ENCODE measurements at places on chromosomes 2 and 18.

- peak; percentile 51 for DNase-seq
These were observed 40.9 kb downstream of the TCF4 start for GRCh38 chr18:55546851-55547704.

GRCh38 chr2:180690611-180691010 is 289.8 kb upstream of the UBE2E3 start:
- peak; percentile 80 for DNase-seq

DNA sequence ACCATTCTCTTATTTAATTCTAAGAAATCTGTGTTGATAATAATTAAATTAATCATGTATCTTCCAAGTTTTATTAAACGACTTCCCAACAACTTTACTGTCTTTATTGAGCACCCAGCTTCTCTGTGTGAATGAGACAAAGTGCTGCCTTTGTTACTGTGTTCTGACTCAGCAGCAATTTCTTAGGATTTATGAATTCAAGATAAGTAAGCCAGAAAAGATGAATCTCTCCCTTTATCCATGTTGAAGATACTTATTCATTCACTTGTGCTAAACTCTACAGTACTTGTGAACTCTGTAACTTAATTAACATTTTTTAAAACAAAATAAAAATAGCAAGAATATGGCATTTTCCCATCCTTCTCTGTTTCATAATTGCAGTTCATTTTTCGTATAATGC is 1403.3 kb upstream of the DDX18 start:
- no peak for DNase-seq

- no peak for DNase-seq
These were observed 213.6 kb downstream of the PTGR3 start for GRCh38 chr18:74995419-74995736.

DNA sequence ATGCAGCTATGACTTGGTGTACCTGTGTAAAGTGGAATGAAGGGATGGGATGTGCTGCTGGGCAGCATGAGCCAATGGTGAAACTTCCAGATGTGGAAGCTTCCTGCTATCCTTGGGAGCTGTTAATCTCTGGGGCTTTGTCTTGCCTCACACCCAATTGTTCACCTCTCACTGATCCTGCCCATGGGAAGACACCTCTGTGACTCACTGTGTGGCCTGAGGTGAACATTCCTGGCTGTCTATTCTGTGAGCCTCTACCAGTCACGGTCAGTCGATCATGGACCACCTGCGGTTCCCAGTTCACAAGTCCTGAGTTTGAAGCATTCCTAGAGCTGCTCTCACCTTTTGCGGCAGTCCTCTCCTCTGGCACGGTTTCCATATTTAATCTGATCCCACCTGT is 12.1 kb downstream of the NEURL3 start:
- no peak for DNase-seq

DNA sequence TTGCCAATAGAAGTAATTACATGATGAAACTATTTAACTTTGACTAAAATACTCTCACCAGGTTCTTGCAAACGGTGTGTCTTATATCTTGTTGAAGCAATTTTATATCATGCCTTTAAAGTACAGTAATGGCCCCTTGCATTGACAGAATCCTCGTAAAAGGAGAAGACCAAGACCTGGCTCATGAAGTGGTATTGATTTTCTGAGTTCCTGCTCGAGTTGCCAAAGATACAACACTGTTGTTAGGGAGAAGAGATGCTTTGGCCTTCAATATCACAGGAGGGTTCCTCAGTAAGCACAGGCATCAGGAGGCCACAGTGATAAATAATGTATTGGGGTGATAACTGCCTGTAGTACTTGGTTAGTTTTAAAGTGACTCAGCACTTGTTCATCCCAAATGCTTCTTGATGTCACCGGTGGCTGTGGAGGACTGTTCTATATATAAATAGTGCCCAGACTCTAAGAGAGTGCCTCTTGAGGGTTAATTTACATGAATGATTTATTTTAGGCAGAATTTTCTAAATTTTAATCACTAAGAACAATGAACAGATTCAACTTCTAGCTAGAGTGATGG is 571.7 kb upstream of the FANCL start:
- no peak for DNase-seq

DNA sequence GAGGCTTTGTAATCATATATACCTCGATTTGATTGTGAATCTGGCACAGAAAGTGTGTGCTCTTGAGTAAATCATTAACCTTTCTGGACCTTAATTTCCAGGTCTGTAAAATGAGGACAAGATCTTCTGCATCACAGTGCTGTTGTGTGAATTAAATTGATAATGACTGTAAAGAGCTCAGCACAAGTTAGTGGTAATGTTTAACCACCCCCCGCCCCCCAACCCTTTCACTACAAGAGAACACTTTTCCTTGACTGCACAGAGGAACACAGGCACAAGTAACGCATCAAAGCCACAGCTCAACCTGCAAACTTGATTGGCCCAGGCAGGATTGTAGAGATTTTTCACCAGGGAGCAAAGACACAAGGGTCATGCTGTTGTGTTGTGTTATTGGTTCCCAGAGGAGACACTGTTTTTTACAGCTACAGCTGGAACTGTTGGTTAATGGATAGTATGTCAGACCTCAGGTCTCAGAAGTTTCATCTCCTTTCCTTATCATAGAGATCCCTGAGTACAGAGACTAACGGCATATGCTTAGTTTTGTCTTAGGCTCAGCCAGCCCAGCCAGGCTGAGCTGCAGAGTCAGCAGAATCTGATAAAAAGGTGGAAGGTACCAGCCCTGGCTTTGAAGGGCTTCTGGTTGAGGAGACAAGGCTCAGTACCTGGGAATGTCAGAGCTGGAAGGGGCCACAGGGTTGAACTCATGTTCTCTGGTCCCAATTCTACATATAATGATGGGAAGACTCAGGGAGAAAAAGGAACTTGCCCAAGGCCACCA is 10.6 kb downstream of the SETBP1 start:
- DNase-seq: no peak

- peak; percentile 32 for DNase-seq
These were observed 5.6 kb upstream of the TNS1 start for GRCh38 chr2:218008060-218009040.

GRCh38 chr2:73134471-73134870 is 21.7 kb upstream of the RAB11FIP5 start:
- DNase-seq: peak; percentile 70

DNA sequence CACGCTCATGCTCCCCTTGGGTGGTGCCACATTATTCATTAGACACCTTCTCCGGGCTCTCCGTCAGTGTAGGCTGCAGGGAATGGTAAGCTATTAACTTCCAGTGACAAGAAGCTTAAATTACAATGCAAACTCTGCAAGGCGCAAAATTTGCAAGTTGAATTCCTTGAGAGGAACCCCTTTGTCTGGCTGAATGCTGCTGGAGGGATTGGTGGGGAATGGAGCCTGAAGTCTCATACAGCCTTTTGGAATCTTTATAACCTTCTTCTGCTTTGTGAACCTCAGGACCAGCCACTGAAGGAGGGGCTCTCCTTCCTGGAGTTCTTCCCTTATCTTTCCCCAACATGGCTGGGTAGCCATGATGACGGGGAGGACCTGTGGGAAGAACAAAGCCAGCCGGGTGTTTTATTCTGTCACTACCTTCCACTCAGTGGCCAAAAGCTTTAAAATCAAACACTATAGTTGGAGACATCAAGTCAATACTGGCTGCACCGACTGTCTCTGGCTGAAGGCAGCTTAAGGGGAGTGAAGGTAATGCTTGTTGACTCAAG is 220.9 kb upstream of the EPHA4 start:
- DNase-seq: no peak

DNA sequence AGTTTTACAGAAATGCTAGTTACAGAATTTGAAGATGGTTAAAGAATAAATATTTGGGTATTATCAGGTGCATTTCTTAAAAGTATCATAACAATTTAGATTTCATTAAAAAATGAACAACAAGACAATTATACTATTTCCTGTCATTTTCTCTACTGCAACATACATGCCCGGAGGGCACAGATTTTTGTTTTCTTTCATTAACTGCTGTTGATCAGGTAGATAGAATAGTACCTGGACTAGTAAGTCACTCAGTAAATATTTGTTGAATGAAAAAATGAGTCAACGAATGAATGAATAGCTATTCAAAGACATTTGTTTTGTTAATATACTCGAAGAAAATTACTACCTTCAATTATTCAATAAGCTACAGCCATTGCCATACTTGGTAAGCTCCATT is 531.2 kb upstream of the VRK2 start:
- DNase-seq: no peak

DNA sequence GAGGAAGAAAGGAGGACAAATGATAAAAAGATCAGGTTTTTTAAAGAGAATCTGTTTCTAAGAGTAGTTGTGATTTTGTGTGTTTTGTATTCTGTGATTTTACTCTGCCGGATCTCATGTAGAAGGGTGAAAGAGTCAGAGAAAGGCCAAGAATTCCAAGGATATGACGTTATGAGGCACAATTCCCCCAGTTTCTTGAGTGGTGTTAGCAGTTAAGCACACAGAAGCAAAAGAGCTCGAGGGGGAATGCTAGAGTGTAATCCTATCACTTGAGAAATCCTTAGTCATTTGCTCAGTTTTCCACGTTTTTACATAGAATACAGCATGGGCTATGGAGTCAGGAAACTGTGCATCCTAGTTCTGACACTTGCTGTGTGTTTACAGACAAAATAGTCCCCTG is 34.8 kb downstream of the METTL4 start:
- peak; percentile 96 for DNase-seq

GRCh38 chr2:96623116-96623515 is 15.0 kb downstream of the KANSL3 start:
- DNase-seq: no peak

- DNase-seq: no peak
These were observed 134.5 kb downstream of the NCKAP5 start for GRCh38 chr2:133433455-133434451.

DNA sequence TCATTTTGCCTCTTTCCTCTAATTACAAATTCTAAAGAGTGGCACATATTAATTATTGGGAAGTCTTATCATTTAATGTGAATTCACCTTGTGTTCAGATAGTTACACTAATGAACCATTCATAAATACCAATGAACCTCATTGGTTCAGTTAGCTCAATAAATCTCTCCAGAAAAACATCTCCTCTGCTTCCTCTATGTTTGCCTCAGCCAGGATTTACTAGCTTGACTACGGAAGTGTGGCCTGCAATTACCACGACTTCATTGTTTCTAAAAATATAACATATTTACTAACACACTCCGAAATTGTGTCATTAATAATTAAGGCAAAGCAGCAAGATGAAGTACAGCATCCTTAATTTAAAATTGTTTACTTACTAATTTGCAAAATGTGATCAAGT is 103.3 kb downstream of the PLA2R1 start:
- no peak for DNase-seq

DNA sequence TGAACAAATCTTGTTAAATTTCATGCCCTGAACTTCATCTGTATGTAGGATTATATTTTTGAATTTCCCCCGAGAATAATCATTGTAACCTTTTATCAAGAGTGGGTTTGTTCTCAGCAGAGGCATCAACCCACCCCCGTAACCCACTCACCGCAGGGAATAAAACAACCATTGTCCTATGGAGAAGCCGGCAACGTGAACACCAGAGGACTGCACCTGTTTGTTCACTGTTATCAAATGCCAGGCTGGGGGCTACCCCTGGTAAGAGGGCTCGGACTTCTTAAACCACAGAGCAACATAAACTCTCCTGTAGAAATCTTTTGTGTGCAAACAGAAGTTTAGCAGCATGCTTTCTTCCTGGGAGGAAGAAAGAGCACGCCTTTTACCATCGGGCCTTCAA is 610.4 kb downstream of the ERBB4 start:
- DNase-seq: no peak

DNA sequence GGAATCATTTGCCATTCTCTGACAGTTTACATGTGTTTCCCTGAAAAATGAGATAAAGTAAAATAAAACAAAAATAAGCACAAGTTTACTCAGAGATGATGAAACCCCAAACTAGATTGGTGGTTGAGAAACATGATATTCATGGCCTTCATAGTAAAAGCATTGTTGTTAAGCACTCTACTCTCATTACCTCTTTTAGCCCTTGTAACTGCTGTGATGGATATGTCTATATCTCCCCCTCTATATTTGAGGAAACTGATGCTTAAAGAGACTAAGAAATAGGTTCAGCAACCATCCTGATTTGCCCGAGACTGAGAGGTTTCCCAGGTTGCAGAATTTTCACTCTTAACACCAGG is 33.9 kb upstream of the GALNT3 start:
- DNase-seq: no peak

DNA sequence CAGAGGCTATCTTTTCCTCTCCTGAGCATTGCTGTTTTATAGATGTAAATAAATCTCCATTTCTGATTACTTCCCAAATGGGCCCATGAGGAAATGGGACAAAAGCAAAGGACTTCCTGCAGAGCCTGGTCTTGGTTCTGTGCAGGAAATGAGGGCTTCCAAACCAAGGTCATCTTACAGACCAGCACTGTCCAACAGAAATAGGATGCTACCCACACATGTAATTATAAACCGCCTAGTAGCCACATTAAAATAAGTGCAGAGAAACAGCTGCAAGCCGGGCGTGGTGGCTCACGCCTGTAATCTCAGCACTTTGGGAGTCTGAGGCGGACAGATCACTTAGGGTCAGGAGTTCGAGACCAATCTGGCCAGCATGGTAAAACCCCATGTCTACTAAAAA is 6.2 kb downstream of the TTL start:
- DNase-seq: no peak

- DNase-seq: no peak
These were observed 267.3 kb downstream of the CLIP4 start for GRCh38 chr2:29382486-29382885.

- DNase-seq: no peak
These were observed 33.9 kb downstream of the SIGLEC15 start for GRCh38 chr18:45859334-45859733.

GRCh38 chr2:23583467-23583866 is 198.5 kb downstream of the KLHL29 start:
- DNase-seq: no peak

- DNase-seq: peak; percentile 45
These were observed 34.1 kb upstream of the GNAL start for GRCh38 chr18:11654736-11655605.

GRCh38 chr2:218622606-218623365 is 15.1 kb downstream of the PLCD4 start:
- DNase-seq: no peak
